ENCODE measurements at places on chromosomes 1 and 21.

DNA sequence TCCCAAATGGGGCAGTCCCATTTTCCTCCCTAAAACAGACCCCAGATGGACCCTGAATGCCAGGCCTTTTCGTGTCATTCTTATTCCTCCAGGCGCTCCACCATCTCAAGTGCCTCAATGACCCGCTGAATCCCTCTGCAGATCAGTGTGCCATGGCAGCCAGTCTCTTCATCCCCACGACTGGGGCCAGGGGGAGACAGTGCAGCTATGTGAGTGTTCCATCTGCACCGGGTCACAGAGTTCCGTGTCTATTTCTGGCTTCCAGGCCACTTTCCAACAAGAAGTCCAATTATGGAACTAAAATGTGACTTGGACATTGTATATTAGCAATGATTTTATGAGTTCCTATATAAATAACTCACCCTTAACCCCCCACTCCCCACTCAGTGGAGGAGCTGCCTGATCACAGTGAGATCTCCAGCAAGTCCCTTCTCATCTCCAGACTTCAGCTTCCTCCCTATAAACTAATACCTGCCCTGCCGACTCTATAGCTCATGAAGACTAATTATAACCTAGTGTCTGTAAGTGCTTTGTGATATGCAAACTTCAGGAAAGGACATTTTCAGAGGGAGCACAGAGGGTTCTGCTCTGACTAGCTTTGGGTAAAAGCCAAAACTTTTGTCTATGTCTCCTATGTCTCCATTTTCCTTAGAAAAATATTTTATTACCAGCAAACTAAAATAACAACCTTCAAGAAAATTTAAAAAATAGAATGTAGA lies 56.3 kb upstream of the NFASC start:
- H3K27me3 ChIP-seq: peaks cover 11% of the 10 kb centered on the region
- no peak overlapping the region for H3K4me3 ChIP-seq
- DNase-seq: no peak

GRCh38 chr1:36464605-36465393 lies 615 bp upstream of the MRPS15 start:
- H3K27ac ChIP-seq: peak overlapping the region; percentile 99
- H3K4me1 ChIP-seq: peaks cover 17% of the 10 kb centered on the region
- no peaks in the 10 kb centered on the region for H3K27me3 ChIP-seq
- peaks cover 13% of the 10 kb centered on the region for H3K36me3 ChIP-seq

DNA sequence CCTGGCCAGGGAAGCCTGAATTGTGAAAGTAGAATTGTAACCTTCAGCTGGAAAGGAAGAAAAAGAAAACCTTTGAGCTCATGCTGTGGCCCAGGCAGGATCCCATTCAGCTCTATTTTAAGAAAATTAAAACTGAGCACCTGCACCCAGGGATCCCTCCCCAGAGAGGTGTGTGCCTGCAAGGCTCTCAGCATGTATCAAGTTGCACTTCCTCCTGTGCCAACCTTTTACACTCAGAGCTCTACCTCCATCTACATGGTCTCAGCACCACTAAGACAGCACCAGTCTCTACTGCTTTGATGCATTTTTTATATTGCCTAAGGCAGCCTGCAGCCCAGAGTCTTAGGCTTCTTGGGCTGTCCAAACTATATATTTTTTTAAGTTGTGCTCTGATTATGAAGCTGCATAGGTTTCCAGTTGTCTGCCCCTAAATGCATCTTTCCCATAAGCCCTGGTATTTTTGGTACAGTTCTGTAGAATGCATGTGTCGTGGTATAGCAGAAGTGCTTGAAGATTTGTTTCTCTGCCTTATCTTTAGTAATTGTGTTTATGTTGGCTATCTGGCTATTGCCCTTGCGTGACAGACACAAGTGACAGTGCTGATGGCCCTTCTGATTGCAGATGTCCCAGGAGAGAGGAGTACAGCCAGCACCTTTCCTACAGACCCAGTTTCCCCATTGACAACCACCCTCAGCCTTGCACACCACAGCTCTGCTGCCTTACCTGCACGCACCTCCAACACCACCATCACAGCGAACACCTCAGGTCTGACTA lies 63.1 kb downstream of the PTPRC start:
- DNase-seq: no peak
- peaks cover 23% of the 10 kb centered on the region for H3K4me1 ChIP-seq
- H3K27me3 ChIP-seq: no peaks in the 10 kb centered on the region
- H3K4me3 ChIP-seq: no peak overlapping the region
- H3K36me3 ChIP-seq: peaks cover 29% of the 10 kb centered on the region

- H3K4me3 ChIP-seq: no peak overlapping the region
- H3K27me3 ChIP-seq: no peaks in the 10 kb centered on the region
- no peaks in the 10 kb centered on the region for H3K4me1 ChIP-seq
- H3K27ac ChIP-seq: no peak overlapping the region
- DNase-seq: no peak
These were observed 305.5 kb downstream of the NFIA start for GRCh38 chr1:61387829-61388228.

DNA sequence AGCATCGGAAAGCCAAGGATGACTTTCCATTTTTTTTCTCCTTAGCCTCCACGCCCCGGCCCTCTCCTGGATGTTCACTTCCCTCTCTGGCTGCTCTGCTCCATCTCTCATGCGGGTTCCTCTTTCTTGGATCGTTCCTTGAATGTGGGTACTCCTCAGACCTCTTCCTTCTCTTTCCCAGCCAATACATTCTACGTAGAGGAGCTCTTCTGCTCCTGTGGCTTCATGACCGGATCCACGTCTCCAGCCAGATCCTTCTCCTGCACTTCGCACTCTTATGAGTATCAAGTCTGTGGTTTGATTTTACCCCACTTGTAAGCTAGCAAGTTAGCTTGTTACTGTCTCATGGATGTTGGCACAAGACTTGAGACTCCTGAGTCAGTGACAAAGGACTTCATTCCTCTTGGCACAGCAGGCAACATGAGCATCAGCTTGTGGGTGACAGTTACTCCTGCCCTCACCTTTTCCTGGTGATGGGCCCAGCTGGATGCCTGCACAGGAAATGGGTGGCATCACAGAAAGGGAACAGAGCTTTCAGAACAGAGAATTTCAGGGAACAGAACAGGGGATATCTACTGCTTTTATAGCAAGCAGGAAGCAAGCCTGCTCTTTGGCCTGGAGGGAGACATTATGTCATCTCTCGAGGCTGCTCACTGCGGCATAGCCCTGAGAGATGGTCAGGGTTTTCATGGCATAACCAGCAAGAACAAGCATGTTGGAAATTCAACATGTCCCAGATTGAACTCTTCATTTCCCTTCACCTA lies 100.1 kb upstream of the KIF26B start:
- H3K27ac ChIP-seq: no peak overlapping the region
- H3K4me3 ChIP-seq: no peak overlapping the region
- no peak for DNase-seq
- peaks cover 12% of the 10 kb centered on the region for H3K4me1 ChIP-seq
- H3K36me3 ChIP-seq: no peaks in the 10 kb centered on the region

DNA sequence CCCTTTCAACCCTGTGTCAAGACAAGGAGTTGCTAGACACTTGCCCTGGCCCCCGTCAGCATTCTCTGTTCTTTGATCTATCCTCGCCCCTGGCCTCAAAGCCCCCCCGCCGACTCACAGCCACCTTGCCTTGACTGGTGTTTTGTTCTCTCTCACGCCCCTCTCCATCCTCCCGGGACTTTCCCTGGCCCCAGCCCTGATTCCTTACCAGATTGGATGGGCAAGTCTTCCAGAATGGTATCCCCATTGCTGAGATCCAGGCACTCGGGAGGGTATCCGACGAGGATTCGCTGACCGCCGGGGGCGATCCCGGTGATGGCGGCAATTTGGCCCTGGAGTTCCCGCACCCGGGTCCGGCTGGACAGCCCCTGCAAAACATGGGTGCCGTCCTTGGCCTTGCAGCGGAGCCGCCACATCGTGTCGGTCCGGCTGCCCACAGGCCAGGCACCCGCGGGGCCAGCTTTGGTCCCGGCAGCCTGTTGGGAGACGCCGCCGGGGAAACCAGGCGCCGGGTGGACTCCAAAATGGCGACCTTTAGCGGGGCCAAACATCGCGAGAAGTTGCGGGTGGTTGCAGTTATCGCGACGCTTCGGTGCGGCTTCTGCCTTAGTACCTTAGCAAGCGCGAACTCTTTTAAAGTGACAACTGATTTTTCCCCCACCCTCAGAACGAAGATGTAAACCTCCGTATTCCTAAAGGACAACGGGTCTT lies 373 bp downstream of the YOD1 start:
- DNase-seq: peak; percentile 93
- H3K27me3 ChIP-seq: no peaks in the 10 kb centered on the region
- H3K4me3 ChIP-seq: peak overlapping the region; percentile 97
- peaks cover 22% of the 10 kb centered on the region for H3K36me3 ChIP-seq
- H3K27ac ChIP-seq: peak overlapping the region; percentile 72
- H3K4me1 ChIP-seq: peaks cover 39% of the 10 kb centered on the region

DNA sequence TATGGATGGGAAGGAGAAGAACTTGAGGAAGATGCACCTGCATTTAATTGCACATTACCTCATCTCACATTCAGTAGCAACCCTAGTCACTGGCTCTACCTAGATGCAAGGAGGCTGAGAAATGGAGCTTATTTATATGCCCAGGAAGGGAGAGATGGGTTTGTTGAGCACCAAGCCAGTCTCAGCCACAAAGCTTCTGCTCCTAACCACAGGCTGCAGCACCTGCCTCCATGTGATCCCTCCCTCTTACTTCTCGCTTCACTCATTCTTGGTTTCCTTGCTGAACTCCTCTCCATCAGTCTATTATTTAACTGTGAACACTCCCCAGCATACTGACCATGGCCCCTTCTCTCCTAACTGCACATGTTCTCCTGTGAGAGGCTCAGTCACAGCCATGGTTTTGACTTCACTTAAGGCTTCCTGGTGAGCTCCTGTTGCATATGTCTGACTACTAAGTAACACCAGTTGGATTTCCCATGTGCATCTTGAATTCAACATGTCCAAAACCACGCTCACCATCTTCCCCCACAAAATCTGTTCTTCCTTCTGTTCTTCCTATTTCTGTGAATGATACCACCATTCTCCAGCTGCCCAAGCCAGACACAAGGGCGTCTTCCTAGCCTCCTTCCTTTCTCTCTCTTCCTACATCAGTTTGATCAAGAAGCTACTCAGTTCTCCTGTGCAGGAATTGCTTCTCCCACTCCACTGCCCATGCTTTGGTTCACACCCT lies 139.8 kb downstream of the AK5 start:
- H3K36me3 ChIP-seq: no peaks in the 10 kb centered on the region
- no peaks in the 10 kb centered on the region for H3K4me1 ChIP-seq
- DNase-seq: no peak
- H3K27me3 ChIP-seq: no peaks in the 10 kb centered on the region

DNA sequence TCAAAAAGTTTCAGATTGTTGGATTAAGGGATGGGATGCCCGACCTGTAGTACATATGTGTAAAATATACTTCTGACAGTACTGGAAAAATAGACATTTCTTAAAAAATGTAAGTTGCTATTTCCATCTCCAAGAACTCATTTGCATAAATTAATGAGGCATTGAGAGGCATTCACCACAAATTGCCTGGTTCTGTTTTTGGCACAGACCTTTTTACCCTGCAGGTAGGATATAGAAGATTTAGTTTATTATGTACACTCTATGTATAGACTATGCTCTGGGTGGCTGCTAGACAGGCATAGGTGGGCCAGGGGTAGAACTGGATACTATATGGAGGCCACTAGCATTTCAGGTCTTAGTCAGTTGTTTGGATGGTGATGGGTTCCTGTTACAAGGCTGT lies 8.0 kb downstream of the CCDC17 start:
- H3K27me3 ChIP-seq: no peaks in the 10 kb centered on the region
- H3K4me3 ChIP-seq: no peak overlapping the region

GRCh38 chr1:244817415-244817894 lies 18.0 kb upstream of the COX20 start:
- peaks cover 20% of the 10 kb centered on the region for H3K4me1 ChIP-seq
- DNase-seq: no peak
- H3K27ac ChIP-seq: no peak overlapping the region
- H3K36me3 ChIP-seq: no peaks in the 10 kb centered on the region

GRCh38 chr1:119438761-119439160 lies 23.8 kb downstream of the HSD3B2 start:
- no peaks in the 10 kb centered on the region for H3K36me3 ChIP-seq
- H3K4me1 ChIP-seq: no peaks in the 10 kb centered on the region
- no peak overlapping the region for H3K4me3 ChIP-seq

GRCh38 chr1:175470591-175470990 lies 272.8 kb downstream of the TNR start:
- no peaks in the 10 kb centered on the region for H3K36me3 ChIP-seq
- no peaks in the 10 kb centered on the region for H3K4me1 ChIP-seq
- H3K27ac ChIP-seq: no peak overlapping the region
- no peaks in the 10 kb centered on the region for H3K27me3 ChIP-seq
- H3K4me3 ChIP-seq: no peak overlapping the region

- no peak overlapping the region for H3K27ac ChIP-seq
- H3K4me1 ChIP-seq: peaks cover 2% of the 10 kb centered on the region
- no peak for DNase-seq
- H3K36me3 ChIP-seq: no peaks in the 10 kb centered on the region
These were observed 26.4 kb upstream of the ROR1 start for GRCh38 chr1:63747445-63747844.

- DNase-seq: peak; percentile 69
- H3K27ac ChIP-seq: peak overlapping the region; percentile 16
- H3K36me3 ChIP-seq: peaks cover 5% of the 10 kb centered on the region
These were observed 19.5 kb downstream of the MAP7D1 start for GRCh38 chr1:36175137-36176095.

Data from B cell (primary cell).